ENCODE measurements at places on chromosomes 12 and 14. TPM values are rescaled to one million over a fixed set of nuclear protein-coding genes. Genes with fewer than 3 reads are reported as not detected.

- peak; percentile 16 for DNase-seq
Measured at GRCh38 chr14:73238941-73239340, 1.6 kb downstream of the PAPLN start.

GRCh38 chr12:6312529-6313325 is 2.2 kb downstream of the PLEKHG6 start:
- DNase-seq, result no peak

GRCh38 chr12:39440781-39441180 is 2.1 kb downstream of the KIF21A start:
- no peak for DNase-seq

- DNase-seq, result no peak
Measured at GRCh38 chr12:479161-479560, 19.4 kb downstream of the B4GALNT3 start.

LUM gene
- total RNA-seq, result under 0.01 TPM

TPPP2 gene
- not detected for total RNA-seq

DNA sequence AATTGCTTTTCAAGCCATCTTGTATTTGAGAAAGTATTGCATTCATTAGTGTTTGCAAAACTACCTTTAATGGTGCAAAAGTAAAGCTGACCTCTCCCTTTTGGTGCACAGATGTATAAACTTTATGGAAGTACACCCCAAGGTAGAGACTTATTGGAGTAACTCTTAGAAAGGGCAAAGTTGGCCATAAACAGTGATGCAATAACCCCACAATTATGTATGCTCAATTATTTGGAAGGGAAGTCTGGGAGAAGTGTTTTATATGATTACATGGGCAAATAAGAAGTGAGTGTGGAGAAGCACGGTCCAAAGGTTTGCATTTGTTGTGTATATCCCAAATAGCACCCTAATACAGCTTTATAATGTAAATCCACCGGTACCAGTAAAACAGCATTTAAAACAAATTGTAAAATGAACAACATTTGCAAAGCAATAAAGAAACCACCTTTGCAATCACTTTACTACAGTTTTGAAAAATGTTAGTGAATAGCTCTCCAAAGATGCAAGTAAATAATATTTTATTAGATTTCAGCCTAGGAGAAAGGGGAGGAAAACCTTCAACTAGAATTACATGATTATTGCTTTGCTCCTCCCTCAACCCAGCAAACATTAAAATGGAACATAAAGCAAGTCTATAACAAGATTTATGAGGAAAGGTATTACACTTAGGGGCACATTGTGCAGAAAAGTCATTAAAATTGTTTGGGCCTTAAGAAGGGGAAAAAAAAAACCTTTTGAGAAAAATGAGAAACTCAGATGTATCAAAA is 70.5 kb downstream of the HMGA2 start:
- no peak for DNase-seq

- DNase-seq, result no peak
Measured at GRCh38 chr12:124736115-124737039, 127.3 kb downstream of the SCARB1 start.

DNA sequence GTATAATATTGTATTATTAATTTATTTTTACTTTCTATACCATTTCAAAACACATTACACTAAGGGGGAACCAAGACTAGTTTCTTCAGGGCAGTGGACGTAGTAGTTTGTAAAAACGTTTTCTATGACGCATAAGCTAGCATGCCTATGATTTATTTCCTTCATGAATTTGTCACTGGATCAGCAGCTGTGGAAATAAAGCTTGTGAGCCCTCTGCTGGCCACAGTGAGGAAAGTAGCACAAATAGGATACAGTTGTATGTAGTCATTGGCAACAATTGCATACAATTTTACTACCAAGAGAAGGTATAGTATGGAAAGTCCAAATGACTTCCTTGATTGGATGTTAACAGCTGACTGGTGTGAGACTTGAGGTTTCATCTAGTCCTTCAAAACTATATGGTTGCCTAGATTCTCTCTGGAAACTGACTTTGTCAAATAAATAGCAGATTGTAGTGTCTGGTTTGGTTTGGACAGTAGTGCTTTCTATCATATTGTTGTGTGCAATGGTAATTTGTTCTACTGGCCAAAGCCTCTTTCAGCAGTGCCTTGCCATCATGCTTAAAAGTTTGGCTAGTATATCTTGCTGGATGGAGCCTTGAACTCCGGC is 24.3 kb upstream of the PLEKHD1 start:
- peak; percentile 93 for DNase-seq

TAS2R30 gene
- 3.9 TPM for total RNA-seq

DNA sequence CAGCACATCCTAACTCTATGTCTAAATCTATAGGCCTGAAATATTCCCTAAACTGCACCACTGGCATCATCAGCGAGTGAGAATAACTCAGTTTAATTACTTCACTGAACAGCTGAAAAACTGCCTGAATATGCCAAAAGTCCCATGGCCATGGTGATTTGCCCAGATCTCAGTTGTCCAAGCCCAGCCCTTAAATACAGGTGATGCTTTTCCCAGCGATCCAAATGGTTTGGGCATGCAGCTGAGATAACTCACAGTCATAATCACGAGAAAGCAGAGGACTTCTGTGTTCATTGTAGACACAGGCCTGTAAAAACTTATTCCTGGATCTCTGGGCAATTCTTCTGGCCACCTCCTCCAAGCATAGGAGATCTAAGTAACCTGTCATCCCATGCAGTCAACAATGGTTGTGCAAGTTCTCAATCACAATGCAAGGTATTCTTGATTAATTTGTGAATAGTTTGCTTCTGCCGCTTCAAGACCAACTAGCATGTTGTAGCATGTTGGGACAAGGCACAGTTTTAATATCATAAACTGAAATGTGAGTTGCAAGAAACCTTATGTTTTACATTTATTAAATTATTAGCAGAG is 40.5 kb downstream of the DUSP6 start:
- DNase-seq, result no peak

RIPK3 gene
- 5.8 TPM for total RNA-seq

ZNF385A gene
- total RNA-seq, result 2.2 TPM
